ENCODE measurements at places on chromosomes 12 and 14.

- no peak for DNase-seq
Measured at GRCh38 chr12:104131609-104132008, 6.4 kb downstream of the NFYB start.

- no peak for DNase-seq
Measured at GRCh38 chr14:64811676-64812075, 68.0 kb downstream of the SPTB start.

DNA sequence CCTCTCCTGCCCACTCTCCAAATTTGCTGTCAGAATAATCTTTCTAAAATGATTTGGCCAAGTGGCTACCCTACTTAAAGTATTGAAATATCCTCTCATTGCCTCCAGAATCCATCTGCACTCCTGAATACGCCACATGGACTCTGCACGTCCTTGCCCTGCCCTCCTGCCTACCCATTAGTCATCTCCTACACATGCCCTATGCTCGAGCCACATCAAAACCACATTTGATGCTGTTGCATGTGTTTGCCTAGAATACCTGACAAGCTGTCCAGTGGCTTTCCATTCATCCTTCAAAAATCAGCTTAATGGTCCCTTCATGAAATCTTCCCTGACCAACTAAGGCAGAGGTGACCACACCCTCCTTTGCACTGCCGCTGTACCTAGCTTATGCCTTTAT is 17.0 kb downstream of the VCPKMT start:
- no peak for DNase-seq

DNA sequence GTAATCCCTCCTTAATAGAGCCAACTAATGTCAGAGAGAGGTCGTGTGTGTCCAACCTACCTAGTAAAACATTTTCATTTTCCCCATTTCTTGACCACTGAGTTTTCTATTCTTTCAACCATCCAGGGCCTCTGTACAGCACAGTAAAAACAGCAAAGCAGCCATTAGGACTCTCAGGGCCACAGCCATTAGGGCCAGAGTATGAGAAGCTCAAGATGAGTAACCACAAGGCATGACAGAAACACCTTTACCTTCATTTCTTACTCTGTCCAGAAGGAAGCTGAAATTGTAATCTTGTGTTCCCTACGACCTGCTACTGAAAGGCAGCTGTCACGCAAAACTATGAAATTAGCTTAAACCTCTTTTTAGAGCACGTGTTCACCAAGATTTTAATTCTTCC is 2.3 kb downstream of the SPPL3 start:
- no peak for DNase-seq
